ENCODE measurements at places on chromosomes 13 and 19.
A peak's percentile ranks its signal among the peaks of the same experiment; 100 is the strongest.

GRCh38 chr13:87656306-87656705, 14.9 kb upstream of the SLITRK5 start:
- no peak for DNase-seq

DNA sequence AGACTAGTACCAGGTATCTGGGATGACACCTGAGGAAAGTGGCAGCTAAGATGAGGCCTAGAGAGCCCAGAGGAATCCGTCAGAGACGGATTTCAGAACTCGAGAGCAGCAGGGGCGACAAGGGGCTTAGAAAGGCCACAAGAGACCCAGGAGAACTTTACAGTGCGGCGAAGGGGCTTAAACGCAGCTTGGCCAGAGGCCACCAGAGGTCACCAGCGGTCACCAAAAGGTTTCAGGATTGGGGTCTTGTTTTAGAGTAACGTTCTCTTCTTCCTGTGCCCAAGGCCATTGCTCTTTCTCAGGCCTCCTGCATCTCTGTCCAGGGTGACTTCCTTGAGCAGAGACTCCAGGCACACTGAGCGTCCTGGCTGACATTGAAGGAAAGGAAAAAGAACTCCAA, 2.2 kb downstream of the ZSCAN22 start:
- DNase-seq = no peak

- no peak for DNase-seq
These were observed 225.8 kb upstream of the IRS2 start for GRCh38 chr13:110012102-110012739.

DNA sequence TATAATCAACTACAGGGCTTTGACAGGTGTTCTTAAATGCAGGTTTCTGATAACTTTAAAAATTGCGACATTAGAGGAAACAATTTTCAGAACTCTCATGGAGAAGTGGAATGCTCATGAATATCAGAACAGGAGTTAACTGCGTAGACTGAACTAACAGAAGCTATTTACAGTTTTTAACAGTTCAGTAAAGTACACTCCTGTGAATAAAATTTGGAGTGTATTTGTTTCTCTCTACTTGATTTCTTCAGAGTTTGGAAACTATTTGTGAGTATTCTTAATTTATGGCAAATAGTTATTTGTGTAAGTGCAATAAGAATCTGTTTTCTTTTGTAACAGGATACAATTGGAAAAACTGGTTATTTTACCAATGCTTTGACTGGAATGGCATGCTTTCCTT, 114.4 kb downstream of the TNFRSF19 start:
- no peak for DNase-seq

- DNase-seq = no peak
These were observed at the start of gene ETFB for GRCh38 chr19:51365965-51366388. Gene ETFB, minus strand, starts transcription at chr19:51366388. Its CDS starts 62 bp downstream, at chr19:51366326.

- DNase-seq = no peak
These were observed 299.7 kb downstream of the TEX29 start for GRCh38 chr13:111620166-111620565.

- DNase-seq = no peak
These were observed 41.6 kb upstream of the C13orf42 start for GRCh38 chr13:51152701-51153100.

- no peak for DNase-seq
These were observed 618 bp downstream of the THSD8 start for GRCh38 chr19:12802267-12803106.

DNA sequence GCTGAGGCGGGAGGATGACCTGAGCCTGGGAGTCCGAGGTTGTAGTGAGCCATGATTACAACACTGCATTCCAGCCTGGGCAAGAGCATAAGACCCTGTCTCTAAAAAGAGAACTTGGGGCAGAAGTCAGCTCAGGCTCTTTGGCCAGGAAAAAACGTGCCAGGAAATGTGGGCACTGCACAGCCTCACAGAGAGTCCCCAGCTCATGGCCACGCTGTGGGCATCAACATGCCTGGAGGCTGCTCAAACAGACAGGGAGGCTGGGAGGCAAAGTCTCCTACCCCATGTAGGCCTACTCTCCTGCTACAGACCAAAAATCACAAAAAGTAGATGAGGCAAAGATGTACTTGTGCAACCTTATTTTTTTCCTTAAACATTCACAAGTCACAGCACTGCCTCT, 49.4 kb downstream of the PEPD start:
- DNase-seq = no peak

- no peak for DNase-seq
These were observed 18.9 kb upstream of the LRP3 start for GRCh38 chr19:33175156-33175782.

DNA sequence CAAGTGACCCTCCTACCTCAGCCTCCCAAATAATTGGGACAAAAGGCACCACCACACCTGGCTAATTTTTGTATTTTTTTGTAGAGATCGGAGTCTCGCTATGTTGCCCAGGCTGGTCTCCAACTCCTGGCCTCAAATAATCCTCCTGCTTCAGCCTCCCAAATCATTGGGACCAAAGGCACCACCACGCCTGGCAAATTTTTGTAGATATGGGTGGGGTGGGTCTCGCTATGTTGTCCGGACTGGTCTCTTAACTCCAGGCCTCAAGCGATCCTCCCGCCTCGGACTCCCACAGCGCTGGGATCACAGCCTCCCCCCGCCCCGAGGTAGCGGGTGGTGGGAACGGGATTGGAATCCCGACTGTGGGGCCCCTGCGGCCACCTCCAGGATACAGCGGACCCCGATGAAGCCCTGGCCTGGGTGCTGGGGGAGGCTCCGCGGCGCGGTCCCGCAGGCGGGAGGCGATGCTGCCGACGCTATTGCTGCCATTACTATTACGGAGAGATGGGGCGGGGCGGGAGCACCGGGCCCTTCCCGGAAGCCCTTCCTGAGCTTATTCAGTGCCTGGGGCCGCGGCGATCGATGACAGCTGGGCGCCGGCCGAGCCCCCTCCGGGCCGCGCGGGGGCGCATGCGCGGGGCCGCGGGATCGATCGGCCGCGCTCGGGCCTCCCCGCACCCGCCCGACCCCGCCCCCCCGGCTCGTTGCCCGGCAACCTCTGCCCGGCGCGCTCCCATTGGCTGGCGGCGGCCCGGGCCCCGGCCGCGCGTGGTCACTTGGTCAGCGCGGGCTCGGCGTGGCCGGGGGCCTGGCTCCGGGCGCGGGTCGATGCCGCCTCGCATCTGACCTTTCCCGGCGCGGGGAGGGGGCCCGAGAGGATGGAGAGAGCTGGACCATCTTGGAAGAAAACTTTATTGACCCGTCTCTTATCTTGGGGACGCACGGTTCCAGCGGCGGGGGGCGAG, 27.9 kb upstream of the ONECUT3 start:
- DNase-seq = peak; percentile 55

GRCh38 chr19:2477732-2478191, 1.8 kb downstream of the GADD45B start:
- no peak for DNase-seq

GRCh38 chr13:20869540-20869939, 33.0 kb downstream of the XPO4 start:
- DNase-seq = no peak

- peak; percentile 42 for DNase-seq
These were observed 97.0 kb upstream of the MBNL2 start for GRCh38 chr13:97124915-97125809.

DNA sequence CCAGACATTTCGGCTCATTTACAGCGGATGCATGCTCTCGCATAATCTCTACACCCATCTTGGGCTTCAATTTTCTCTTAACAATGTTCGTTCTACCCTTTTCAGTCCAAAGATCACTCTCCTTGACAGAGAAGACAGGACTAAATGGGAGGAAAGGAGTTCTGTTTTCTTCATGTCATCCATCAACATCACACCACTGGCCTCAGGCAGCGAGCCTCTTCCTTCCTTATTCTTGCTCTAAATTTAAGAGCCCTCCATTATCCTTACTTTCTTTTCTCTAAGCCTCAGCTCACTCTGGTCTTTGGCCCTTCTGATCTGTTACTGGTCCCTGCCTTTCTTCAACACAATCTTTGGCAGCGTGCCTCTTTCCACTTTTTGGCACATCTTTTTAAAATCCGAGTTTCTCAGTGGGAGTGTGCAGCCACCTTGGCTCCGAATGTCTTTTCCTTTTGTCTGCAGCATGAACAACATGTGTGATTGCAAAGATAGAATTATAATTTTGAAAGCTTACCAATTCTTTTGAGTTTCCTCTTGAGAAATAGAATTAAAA, 98.7 kb downstream of the FAM216B start:
- no peak for DNase-seq

GRCh38 chr13:50017819-50018218, 2.6 kb downstream of the KCNRG start:
- DNase-seq = no peak

- DNase-seq = no peak
These were observed 38.7 kb downstream of the ATP11A start for GRCh38 chr13:112728375-112729126.

DNA sequence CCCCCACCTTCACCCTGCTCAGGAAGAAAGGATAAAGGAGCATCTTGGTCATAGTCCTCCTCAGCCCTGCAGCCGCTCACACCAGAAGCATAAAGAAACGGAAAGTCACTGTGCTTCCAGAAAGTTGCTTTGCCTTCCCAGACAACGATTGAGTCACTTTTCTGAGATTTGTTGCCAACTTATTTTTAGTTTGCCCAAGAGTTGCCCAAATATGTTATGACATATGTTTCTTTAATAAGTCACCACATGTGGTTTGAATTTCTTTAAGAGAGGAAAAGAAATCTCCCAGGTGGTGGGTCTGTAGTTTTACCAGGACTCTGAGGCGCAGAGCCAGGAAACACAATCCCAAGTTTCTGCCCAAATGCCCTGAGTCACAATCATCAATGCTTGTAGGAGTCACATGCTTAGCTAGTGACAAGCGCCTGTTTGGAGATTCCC, 63.4 kb upstream of the LRCH1 start:
- DNase-seq = no peak

DNA sequence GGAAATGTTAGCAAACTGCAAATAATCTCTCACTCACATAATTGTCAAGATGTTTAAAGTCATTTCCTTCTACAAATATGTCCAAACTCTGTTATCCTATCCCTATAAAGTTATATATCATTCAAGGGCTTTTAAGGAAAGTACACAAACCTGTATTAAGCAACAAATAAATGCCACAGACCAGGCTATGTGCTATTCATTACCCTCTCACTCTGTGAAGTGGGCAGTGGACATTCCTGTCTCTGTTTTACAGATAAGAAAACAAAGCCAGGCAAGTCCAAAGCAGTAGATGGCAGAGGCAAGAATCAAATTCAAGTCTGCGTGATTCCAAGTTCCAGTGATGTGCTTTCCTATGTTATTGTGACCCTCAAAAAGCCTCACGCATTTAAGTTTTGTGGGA, 140.6 kb downstream of the LHFPL6 start:
- no peak for DNase-seq

- no peak for DNase-seq
These were observed 323.1 kb downstream of the ZNF536 start for GRCh38 chr19:30695171-30695875.

DNA sequence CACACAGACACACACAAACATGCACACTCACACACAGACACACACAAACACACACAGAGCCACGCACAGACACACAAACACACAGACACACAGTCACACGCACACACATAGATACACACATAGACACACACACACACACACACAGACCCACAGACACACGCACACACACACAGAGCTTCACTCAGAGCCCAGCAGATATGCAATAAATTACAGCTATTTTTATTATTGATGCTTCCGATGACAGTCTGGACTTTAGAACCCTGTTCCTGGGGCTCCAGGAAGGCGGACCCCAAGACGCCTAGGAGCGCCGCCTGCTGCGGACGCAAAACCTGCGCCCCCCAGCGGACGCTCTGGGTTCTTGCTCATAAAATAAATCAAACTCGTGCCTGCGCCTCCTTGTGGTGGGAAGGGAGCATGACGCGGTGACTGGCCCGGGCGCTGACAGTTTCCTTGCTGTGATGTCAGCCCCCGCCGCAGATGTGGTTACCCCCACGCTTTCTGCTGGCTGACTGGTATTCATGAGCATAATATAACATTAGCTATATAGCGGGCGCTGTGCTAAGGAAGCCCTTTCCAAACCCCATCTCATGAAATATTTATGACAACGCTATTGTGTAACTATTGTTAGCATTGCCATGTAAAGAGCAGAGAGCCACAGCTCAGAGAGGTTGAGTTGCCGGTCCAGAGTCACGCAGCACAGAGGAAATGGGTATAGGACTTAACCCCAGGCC, 64.4 kb upstream of the TM9SF2 start:
- peak; percentile 92 for DNase-seq

- no peak for DNase-seq
These were observed 14.1 kb downstream of the ATP7B start for GRCh38 chr13:51997186-51997585.

- DNase-seq = no peak
These were observed 1829.4 kb downstream of the PCDH9 start for GRCh38 chr13:65400702-65401101.

- no peak for DNase-seq
These were observed 86.7 kb downstream of the ZNF100 start for GRCh38 chr19:21680671-21681070.

All from mesothelial cell of epicardium (in vitro differentiated cells).